H1 (cell line): ENCODE measurements at places on chromosomes 3 and 15. TPM values are rescaled to one million over a fixed set of nuclear protein-coding genes. Genes with fewer than 3 reads are reported as not detected.

Gene PLCL2
- 3.1 and 3.5 TPM in 2 replicates for polyA plus RNA-seq

Gene RTP3
- polyA plus RNA-seq: 0.06 and 0.08 TPM in 2 replicates

Gene COX17
- 34.2 and 38.1 TPM in 2 replicates for polyA plus RNA-seq

Gene ARNT2
- 9.5 and 10.0 TPM in 2 replicates for polyA plus RNA-seq

Gene SCAANT1
- not detected in 2 replicates for polyA plus RNA-seq

Gene GUCA1C
- polyA plus RNA-seq: not detected in 2 replicates

Gene SPTBN5
- polyA plus RNA-seq: 0.32 and 0.38 TPM in 2 replicates

Gene CPNE9
- polyA plus RNA-seq: 6.0 and 7.1 TPM in 2 replicates

Gene TPRG1
- 0.11 and 0.47 TPM in 2 replicates for polyA plus RNA-seq

- H3K4me3 ChIP-seq: no peak overlapping the region
- no peaks in the 10 kb centered on the region for H3K4me1 ChIP-seq
- no peak overlapping the region for H3K27ac ChIP-seq
- no peak for DNase-seq
- no peaks in the 10 kb centered on the region for H3K36me3 ChIP-seq
These were observed 80.4 kb downstream of the CHRD start for GRCh38 chr3:184460276-184460675.

DNA sequence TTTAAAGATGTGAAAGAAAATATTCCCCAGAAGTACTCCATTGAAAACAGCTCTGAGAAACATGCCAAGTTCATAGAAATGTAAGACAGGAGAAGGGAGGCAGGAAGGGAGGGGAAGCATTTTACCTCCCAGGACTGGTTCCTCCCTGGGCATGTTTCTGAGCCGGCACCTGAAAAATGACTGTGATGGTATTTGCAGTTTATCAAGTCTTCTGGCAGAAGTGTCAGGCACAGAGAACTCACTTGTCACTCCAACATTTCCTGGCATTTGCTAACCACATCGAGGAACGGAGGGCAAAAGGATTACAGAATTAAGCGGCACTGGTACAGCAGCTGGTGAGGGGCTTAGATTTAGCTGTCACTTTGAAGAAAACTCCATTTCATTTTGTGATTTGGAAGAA lies 1054.0 kb downstream of the TUSC7 start:
- H3K36me3 ChIP-seq: no peaks in the 10 kb centered on the region
- H3K4me3 ChIP-seq: no peak overlapping the region
- H3K27me3 ChIP-seq: no peaks in the 10 kb centered on the region

- H3K36me3 ChIP-seq: no peaks in the 10 kb centered on the region
- H3K4me1 ChIP-seq: no peaks in the 10 kb centered on the region
- no peak overlapping the region for H3K4me3 ChIP-seq
- H3K27me3 ChIP-seq: no peaks in the 10 kb centered on the region
- H3K27ac ChIP-seq: no peak overlapping the region
- no peak for DNase-seq
These were observed 235.0 kb downstream of the ULK4 start for GRCh38 chr3:41726891-41727290.

GRCh38 chr3:124361566-124361965 lies 368.7 kb upstream of the UMPS start:
- no peak for DNase-seq
- no peaks in the 10 kb centered on the region for H3K36me3 ChIP-seq

GRCh38 chr15:100642213-100642949 lies 40.0 kb downstream of the ASB7 start:
- no peaks in the 10 kb centered on the region for H3K27me3 ChIP-seq
- no peak for DNase-seq
- H3K36me3 ChIP-seq: no peaks in the 10 kb centered on the region
- no peak overlapping the region for H3K4me3 ChIP-seq

DNA sequence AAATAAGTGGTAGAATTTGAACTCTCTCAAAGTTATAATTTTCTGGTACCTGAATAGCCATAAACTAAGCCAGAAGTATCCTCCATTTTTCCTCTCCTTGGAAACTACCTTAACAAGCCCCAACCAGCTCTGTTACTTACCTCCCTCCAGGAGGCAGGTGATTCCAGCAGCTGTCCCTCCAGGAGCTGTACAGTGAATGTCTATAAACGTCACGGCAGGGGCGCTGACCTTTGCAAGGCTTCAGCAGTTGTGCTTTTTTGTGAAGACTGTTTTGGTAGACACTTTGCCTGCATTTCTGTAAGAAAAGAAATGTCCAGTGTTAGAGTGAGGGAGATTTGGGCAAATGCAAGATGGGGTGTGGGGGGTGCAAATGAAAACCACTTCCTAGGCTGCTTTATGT lies 67.2 kb downstream of the LEO1 start:
- peaks cover 13% of the 10 kb centered on the region for H3K36me3 ChIP-seq
- DNase-seq: no peak
- no peak overlapping the region for H3K4me3 ChIP-seq
- H3K4me1 ChIP-seq: no peaks in the 10 kb centered on the region

GRCh38 chr15:70604666-70605315 lies 158.6 kb downstream of the UACA start:
- peaks cover 1% of the 10 kb centered on the region; the same call in 1 of the 2 replicates for H3K4me1 ChIP-seq
- no peak overlapping the region for H3K27ac ChIP-seq
- no peak overlapping the region for H3K4me3 ChIP-seq
- H3K36me3 ChIP-seq: no peaks in the 10 kb centered on the region
- no peaks in the 10 kb centered on the region for H3K27me3 ChIP-seq

DNA sequence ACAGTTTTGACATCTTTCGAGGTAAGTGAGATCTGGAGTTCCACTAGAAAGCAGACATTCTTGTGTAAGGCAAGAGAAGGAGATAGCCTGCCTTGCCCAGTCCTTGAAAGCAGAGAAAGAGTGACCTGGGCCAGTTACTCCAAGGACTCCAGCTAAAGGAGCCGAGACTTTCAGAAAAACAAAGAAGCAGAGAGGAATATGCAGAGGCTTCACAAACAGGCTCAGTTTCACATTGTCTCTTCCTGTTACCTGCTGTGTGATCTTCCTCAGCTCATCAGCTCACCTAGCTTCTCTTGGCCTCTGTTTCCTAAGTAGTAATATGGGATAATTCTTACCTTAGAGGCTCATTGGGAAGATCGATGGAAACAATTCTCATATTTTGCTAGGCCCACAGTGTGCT lies 81.0 kb downstream of the CDC25A start:
- H3K27me3 ChIP-seq: no peaks in the 10 kb centered on the region
- DNase-seq: no peak
- H3K4me3 ChIP-seq: no peak overlapping the region
- H3K4me1 ChIP-seq: no peaks in the 10 kb centered on the region; the same call in 1 of the 2 replicates
- H3K36me3 ChIP-seq: no peaks in the 10 kb centered on the region
- H3K27ac ChIP-seq: peak overlapping the region; percentile 2; the same call in 1 of the 2 replicates

DNA sequence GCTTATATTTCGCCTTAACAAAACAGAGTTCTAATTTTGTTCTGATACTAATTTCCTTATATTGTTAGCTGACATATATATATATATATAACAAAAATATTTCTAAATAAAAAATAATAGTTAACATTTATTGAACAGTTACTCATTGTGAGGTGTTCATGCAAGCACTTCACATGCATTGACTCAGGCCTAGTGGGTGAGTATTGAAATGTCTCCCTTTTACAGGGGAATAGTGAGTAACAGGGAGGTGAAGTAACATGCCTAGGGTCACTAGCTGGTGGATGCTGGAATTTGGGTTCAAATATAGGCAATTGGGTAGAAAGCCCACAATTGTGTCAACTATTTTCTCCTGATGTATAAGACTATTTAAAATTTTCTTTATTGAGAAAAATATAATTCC lies 102.6 kb upstream of the ZPLD1 start:
- no peaks in the 10 kb centered on the region for H3K36me3 ChIP-seq
- no peaks in the 10 kb centered on the region for H3K4me1 ChIP-seq
- H3K4me3 ChIP-seq: no peak overlapping the region
- H3K27ac ChIP-seq: no peak overlapping the region
- H3K27me3 ChIP-seq: no peaks in the 10 kb centered on the region
- no peak for DNase-seq

- H3K27ac ChIP-seq: no peak overlapping the region
- no peak for DNase-seq
- H3K4me3 ChIP-seq: no peak overlapping the region
- H3K27me3 ChIP-seq: no peaks in the 10 kb centered on the region
- H3K36me3 ChIP-seq: no peaks in the 10 kb centered on the region
These were observed 21.5 kb upstream of the CHD2 start for GRCh38 chr15:92878593-92879053.

GRCh38 chr15:80309769-80310384 lies 57.9 kb upstream of the CTXND1 start:
- H3K4me3 ChIP-seq: no peak overlapping the region
- H3K27ac ChIP-seq: no peak overlapping the region
- H3K36me3 ChIP-seq: no peaks in the 10 kb centered on the region
- H3K4me1 ChIP-seq: no peaks in the 10 kb centered on the region
- no peak for DNase-seq

DNA sequence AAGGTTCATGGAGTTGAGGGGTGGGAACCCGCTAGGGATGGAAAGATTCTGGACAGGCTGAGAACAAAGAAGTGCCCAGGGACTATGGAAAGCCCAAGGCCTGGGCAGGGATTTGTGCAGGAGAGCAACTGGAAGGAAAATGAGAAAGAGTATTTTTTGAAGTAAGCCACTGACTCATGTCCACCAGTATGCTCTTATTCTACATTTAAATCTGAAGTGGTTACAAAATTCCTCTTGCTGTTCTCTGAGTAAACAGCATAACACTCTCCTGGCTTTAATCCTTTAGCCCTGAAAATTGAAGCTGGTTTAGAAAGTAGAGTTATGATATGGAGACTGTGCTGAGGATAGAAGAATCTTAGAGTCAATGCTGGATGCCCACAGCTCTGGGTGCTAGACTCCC lies 165.2 kb downstream of the ISL2 start:
- H3K27me3 ChIP-seq: no peaks in the 10 kb centered on the region
- H3K4me1 ChIP-seq: no peaks in the 10 kb centered on the region
- H3K36me3 ChIP-seq: no peaks in the 10 kb centered on the region
- H3K4me3 ChIP-seq: no peak overlapping the region
- no peak overlapping the region for H3K27ac ChIP-seq
- DNase-seq: no peak

DNA sequence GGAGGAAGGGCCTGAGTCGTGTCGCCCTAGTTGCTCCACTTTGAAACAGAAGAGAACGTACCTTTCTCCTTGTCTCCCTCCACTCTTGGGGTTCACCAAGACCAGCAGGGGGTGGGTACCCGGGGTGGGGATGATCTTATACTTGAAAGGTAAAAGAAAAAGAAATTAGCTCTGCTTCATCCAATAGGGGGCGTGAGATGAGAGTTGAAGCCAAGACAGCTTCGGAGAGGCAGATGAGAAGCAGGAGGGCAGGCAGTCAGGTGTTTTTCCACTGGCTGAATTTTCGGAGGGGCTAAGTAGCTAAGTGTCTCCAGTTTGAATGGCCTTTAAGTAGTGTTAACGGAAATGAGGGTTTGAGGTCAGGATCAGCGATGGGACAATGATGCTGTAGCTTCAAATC lies 100.4 kb downstream of the DGKG start:
- no peak overlapping the region for H3K27ac ChIP-seq
- no peaks in the 10 kb centered on the region for H3K27me3 ChIP-seq
- 0 out of 2 replicates have a peak, but pooled peaks cover 8% of the 10 kb centered on the region for H3K4me1 ChIP-seq
- no peak overlapping the region for H3K4me3 ChIP-seq
- no peaks in the 10 kb centered on the region for H3K36me3 ChIP-seq

DNA sequence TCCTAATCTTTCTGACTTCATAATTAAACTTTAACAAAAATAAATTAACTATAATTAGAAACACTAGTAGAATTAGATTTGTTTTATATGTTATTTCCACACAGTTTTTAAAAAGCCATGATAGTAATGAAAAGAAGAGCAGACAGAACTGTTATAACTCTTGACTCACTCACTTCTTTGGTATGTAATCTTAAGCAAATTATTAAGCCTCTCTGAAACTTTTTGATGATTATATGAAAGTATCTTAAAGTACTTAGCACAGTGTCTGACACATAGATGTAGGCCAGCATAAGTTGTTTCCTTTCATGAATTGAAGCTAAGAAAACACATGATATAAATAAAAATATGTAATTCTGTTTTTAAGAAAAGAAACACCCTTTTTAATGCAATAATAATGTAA lies 123.6 kb upstream of the MLF1 start:
- no peak for DNase-seq
- no peaks in the 10 kb centered on the region for H3K36me3 ChIP-seq
- H3K27me3 ChIP-seq: no peaks in the 10 kb centered on the region
- H3K4me1 ChIP-seq: no peaks in the 10 kb centered on the region
- H3K27ac ChIP-seq: no peak overlapping the region
- no peak overlapping the region for H3K4me3 ChIP-seq

- H3K4me1 ChIP-seq: no peaks in the 10 kb centered on the region
- no peak for DNase-seq
- no peaks in the 10 kb centered on the region; the same call in 1 of the 2 replicates for H3K27me3 ChIP-seq
- no peaks in the 10 kb centered on the region for H3K36me3 ChIP-seq
These were observed 317.0 kb downstream of the OCA2 start for GRCh38 chr15:27782125-27782524.

GRCh38 chr3:50545781-50546180 lies 21.8 kb downstream of the C3orf18 start:
- no peaks in the 10 kb centered on the region for H3K36me3 ChIP-seq
- H3K27ac ChIP-seq: no peak overlapping the region
- peaks cover 6% of the 10 kb centered on the region; the same call in 1 of the 2 replicates for H3K4me1 ChIP-seq
- no peaks in the 10 kb centered on the region for H3K27me3 ChIP-seq
- no peak for DNase-seq
- no peak overlapping the region for H3K4me3 ChIP-seq

DNA sequence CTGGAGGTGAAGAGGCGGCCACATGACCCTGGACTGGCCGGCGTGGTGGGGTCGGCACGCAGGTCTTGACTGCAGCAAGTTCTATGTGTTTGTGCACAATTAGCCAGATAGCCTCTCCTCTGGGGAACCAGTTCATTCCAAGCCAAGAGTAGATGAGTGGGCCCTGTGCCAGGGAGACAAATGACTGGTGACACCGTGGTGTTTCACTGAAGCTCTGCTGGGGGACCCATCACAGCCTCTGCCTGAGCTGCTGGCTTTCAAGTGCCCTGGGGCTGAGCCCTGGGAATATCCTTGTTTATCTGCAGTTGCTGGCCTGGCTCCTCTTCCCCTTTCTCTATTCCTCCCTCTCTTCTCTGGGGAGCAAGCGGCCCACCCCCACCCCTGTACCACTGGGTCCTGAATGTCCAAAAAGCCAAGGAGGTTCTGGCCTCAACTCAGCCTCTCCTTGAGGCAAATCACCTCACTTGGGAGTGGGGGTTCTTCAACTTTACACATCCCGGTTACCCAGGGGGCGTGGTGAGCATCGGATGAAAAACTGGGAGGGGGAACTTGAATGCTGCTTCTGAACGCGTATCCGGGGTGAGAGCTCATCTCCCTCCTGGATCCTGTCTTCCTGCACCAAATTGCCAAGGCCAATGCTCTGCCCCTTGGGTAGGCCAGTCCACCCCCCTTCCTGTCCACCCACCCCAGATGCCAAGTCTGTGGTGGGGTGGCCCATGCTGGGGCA lies 199.6 kb upstream of the LYSMD4 start:
- no peak overlapping the region for H3K4me3 ChIP-seq
- H3K4me1 ChIP-seq: peaks cover 7% of the 10 kb centered on the region; the same call in 1 of the 2 replicates
- no peak overlapping the region for H3K27ac ChIP-seq
- peaks cover 4% of the 10 kb centered on the region; the same call in 1 of the 2 replicates for H3K27me3 ChIP-seq
- DNase-seq: no peak

DNA sequence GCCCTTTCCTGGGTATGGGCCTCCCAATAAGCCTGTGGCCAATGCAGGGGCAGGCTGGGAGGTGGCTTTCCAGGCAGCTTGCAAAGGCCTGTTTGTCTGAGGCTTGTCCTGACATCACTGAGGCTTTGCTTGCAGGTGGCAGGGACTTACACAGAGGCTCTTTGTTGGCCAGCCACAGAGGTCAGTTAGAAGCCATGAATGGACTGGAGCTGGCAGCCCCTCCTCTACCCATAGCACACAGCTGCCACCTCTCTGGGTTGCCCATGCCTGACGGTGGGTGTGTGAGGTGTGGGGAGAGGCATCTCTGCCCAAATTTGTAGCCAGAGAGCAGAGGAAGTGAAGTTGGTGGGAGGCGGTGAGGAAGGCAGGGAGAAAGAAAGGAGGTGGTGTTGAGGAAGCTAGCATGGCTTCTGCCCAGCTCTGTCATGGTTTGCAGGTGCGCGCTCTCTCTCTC lies 17.1 kb downstream of the LIMD1 start:
- no peak overlapping the region for H3K27ac ChIP-seq
- H3K4me1 ChIP-seq: peaks cover 5% of the 10 kb centered on the region; the same call in 1 of the 2 replicates
- no peaks in the 10 kb centered on the region for H3K27me3 ChIP-seq
- no peaks in the 10 kb centered on the region for H3K36me3 ChIP-seq
- no peak overlapping the region for H3K4me3 ChIP-seq
